ENCODE measurements at places on chromosomes 5 and 9.
A peak's percentile ranks its signal among the peaks of the same experiment; 100 is the strongest.

DNA sequence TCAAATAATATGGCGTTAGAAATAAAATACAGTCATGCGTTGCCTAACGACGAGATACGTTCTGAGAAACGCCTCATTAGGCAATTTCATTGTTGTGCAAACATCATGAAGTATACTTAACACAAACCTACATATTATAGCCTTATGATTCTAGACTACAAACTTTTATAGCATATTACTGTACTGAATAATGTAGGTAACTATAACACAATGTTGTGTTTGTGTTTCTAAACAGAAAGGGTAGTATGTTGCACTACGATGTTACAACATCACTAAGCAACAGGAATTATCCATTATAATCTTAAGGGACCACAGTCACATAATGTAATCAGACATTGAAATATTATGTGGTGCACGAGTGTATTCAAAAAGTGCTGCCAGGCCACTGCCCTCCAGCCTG, 3.0 kb upstream of the SMC2 start:
- DNase-seq, result no peak

DNA sequence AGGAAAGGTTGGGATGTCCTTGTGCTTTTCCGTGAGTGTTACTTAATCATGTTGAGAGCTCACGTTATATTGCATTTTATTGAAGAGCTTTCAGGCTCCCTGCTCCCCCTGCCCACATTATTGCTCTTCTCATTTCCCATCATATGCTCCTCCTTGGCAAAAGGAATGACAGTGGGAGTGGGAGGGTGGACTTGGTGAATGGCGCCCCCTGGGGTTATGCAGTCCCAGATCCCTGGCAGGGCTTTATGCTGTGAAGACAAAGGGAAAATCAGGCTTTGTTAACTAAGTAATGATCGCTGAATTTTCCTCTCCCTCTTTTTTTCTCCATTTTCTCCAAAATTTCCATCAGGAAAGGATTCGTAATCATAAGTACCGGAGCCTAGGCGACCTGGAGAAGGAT, 166.6 kb downstream of the SMARCA2 start:
- DNase-seq, result no peak

DNA sequence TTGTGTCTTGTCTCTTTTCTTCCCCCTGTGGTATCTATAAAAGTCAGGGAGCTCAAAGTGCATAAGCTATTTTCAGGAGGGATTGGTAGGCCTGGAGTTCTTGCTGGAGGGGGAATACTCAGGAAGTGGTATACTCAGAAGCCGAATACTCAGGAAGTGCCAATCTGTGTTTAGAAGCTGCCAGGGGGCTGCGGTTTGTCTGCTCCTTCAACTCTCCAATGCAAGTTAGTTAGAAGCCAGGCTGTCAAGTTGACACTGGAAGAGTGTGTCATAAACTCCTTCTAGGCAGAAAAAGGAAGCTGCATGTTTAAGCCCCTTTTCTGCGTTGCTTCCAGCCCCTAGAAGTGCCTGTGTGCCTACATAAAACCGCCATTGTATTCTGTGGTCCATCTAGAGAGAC, 366.5 kb downstream of the TAF11L14 start:
- DNase-seq, result no peak

- DNase-seq, result peak; percentile 34
Measured at GRCh38 chr9:104232781-104233341, 138.8 kb downstream of the SMC2 start.

GRCh38 chr9:107337676-107338590, 54.9 kb downstream of the RAD23B start:
- DNase-seq, result no peak

- DNase-seq, result no peak
Measured at GRCh38 chr5:14574096-14574495, 7.5 kb upstream of the OTULINL start.
